ENCODE measurements at places on chromosomes 4 and X.

GRCh38 chr4:153651587-153651986, 32.5 kb upstream of the TLR2 start:
- no peak for DNase-seq

GRCh38 chrX:129650821-129651510, 3.8 kb downstream of the APLN start:
- DNase-seq: no peak

- no peak for DNase-seq
Observed at GRCh38 chrX:69021141-69021960, 143.9 kb downstream of the PJA1 start.

GRCh38 chr4:84419201-84419600, 79.9 kb downstream of the NKX6-1 start:
- no peak for DNase-seq

DNA sequence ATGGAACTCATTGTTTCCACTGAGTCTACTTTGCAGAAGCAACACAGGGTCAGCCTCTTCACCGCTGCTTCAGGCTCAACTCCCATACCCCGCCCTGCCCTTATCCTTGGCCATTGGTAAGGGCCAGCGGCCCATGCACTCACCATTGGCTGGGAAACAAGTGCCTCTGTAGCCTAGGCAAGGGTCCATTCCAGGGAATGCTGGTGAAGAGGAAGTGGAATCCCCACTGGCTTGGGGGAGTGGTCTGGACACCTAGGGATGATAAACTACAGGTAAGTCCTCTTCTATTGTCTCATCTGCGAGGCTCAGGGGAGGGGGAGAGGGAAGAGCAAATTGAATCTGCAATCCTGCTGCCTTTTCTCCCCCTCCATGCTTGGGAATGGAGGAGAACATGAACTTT, 153.1 kb downstream of the SH3BGRL start:
- no peak for DNase-seq

GRCh38 chr4:137558951-137559350, 26.7 kb upstream of the PCDH18 start:
- no peak for DNase-seq

DNA sequence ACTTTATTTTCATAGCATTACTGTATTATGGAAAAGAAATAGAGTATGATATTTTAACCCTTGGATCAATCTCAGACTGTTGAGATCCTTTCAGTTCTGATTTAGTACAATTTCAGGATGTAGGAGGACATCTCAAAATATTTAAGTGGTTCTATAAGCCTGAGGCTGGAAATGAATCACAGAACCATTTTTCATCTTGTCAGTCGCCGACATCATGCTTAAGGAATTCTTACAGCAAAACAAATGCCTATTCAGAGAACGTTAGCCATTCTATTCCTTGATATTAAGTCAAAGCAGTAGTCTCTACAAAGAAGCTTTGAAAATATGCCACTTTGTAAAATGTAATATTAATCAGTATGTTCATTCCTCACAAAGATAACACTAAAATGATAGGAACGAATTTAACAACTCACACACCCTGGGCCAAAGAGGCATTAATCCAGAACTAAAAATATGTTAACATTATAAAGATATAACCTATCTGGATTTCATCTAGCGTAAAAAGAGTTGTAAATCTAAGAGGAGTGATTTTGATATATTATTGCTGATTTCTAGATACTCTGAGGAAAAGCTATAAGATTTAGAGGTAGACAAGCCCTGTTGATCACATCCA, 152.0 kb downstream of the GASK1B start:
- no peak for DNase-seq

GRCh38 chr4:75207902-75208301, 275.0 kb downstream of the PARM1 start:
- DNase-seq: no peak

- DNase-seq: no peak
Observed at GRCh38 chrX:769796-770195, 139.2 kb downstream of the SHOX start.

DNA sequence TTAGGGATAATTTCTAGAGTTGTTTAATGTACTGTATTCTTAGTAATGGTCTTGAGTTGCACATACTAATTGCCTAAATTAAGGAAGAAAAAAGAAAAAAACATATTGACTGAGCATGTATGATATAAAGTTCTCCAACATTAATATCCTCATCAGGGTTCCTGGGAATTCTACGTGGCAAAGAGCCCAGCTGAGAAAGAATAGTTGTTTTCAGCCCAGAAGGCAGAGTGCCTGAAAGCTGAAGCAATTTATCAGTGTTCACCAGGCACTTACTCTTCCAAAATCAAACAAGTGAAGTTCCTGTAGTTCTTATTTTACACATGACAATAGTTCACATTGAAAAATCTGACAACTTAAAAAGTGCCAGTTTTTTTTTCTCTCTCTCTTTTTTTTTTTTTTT, 27.7 kb downstream of the YIPF7 start:
- no peak for DNase-seq

GRCh38 chr4:113582737-113583136, 178.8 kb downstream of the CAMK2D start:
- no peak for DNase-seq

GRCh38 chr4:72843466-72843865, 226.1 kb downstream of the COX18 start:
- DNase-seq: no peak

DNA sequence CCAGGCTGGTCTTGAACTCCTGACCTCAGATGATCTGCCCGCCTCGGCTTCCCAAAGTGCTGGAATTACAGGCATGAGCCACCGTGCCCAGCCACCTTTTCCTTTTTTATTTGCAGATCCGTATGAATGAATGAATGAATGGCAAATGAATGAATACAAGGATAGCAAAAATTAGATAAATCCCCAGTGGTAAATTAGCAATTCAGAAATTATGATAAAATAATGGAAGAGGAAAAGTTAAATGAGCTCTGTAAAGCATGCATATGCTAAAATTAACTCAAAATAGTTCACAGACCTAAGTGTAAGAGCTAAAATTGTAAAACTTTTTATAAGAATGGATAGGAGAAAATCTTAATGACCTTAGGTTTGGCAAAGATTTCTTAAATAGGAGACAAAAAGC, 49.8 kb downstream of the SH3KBP1 start:
- DNase-seq: no peak

DNA sequence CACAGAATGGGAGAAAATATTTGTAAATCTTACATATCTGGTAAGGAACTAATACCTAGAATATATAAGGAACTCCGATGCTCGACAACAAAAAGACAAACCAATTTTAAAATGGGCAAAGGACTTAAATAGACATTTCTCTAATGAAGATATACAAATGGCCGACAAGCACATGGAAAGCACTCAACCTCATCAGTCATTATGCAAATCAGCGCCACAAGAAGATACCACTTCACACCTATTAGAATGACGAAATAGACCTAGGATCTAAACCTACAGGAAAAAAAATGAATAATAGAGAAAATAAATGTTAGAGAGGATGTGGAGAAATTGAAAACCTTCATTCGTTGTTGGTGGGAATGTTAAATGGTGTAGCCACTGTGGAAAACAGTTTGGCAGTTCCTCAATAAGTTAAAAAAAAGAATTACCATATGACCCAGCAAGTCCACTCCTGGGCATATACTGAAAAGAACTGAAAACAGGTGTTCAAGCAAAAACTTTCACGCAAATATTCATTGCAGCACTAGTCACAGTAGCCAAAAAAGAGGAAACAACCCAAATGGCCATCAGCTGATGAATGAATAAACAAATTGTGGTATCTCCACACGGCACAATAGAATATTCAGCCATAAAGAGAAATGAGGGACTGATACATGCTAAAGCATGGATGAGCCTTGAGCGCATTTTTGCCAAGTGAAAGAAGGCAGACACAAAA, 57.3 kb upstream of the WDR19 start:
- no peak for DNase-seq

- no peak for DNase-seq
Observed at GRCh38 chr4:61201961-61202637, 2.0 kb downstream of the ADGRL3 start.

- DNase-seq: no peak
Observed at GRCh38 chr4:181538431-181538830, 704.8 kb upstream of the TENM3 start.

- no peak for DNase-seq
Observed at GRCh38 chrX:56313308-56313707, 81.2 kb downstream of the KLF8 start.

DNA sequence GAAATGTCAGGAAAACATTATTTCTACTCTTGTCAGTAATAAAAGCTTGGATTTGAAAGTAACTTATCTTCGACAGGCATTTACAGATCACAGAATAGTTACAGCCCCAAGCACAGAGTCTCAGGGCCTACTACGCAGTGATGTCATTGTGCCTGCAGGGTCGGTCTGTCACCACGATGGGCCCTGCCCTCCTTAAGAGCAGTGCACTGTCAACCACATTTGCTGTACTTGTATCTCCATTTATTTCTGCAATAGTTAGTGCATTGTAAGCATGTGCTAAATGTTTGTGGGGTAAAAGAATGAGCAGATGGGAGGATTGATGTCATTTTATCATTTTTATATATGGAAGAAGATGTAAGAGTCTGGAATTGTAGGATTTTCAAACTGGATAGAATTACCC, 13.6 kb upstream of the CCKAR start:
- DNase-seq: no peak

DNA sequence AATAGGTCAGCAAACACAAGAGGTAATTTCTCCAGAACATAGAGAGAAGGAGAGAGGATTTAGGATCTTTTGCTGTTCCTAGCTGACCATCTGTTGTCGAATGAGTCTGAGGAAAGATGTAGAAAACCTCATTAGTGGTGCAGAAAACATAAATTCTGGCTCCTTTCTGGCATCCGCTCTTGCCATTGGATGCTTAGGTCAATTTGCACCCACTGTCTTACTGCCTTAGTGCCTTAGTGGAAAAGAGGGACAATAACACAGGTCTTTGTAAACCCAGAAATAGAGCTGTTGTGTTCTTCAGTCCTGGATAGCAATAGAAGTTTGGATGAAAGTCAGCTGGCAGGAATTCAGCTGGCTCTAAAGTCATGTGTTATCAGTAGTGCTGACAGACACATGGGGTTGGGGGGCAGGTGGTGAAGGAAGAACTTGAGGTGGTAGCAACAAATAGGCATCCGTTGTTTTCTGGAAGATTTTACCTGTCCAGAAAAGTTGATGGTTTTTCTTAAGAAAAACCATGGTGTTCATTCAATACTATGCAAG, 78.2 kb downstream of the GLRA2 start:
- no peak for DNase-seq

GRCh38 chr4:4853921-4854648, 5.4 kb upstream of the MSX1 start:
- no peak for DNase-seq

- no peak for DNase-seq
Observed at GRCh38 chr4:101411926-101412325, 64.6 kb upstream of the PPP3CA start.

DNA sequence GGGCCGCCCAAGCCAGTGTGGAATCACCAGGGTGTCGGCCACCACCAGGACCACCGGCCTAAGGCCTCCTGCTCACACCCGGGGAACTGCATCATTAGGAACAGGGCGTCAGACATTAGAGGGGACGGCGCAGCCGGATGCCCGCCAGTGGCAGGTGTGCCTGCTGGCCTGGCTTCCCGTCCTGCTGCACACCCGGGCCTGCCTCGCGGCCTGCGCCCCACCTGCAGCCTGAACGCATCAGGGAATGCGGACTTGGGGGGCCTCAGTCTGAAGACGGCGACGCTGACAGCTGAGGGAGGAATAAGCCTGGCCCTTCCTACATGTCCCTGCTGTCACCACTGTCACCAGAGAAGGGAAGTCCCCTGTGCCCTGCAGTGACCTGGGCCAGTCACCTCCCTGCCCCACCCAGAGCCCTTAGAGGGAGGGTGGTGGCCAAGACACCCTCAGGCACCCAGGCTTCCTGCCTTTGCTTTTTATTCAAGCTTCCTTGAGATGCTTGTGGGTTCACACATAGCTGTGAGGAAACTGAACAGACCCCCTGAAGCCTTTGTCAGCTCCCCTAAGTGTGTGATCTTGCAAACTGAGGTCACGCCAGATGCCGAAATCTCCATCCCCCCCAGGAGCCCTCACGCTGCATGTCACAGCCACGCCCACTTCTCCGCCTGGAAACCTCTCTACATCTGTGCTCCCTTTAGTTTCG, 3.2 kb downstream of the DGKQ start:
- no peak for DNase-seq

GRCh38 chr4:22413471-22413870, 102.4 kb downstream of the ADGRA3 start:
- DNase-seq: no peak

DNA sequence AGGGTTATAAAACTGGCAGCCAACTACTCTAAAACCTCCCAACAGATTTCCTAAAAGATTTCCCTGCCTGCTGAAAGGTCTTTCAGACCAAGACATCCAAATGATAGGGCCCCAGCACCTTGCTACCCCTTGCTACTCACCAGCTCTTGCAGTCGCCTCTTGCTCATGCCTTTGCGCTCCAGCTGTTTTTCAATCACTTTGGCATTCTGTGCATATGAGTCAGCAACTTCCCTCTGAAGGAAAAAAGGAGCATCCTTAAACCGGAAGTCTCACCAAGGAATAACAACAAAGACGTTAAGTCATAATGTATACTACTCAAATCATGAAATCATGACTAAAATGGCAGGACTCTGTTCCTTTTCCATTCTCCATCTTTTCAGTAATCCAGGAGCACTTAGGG, 24.0 kb downstream of the STEEP1 start:
- no peak for DNase-seq

- DNase-seq: no peak
Observed at GRCh38 chrX:16559206-16559619, 90.7 kb upstream of the S100G start.

DNA sequence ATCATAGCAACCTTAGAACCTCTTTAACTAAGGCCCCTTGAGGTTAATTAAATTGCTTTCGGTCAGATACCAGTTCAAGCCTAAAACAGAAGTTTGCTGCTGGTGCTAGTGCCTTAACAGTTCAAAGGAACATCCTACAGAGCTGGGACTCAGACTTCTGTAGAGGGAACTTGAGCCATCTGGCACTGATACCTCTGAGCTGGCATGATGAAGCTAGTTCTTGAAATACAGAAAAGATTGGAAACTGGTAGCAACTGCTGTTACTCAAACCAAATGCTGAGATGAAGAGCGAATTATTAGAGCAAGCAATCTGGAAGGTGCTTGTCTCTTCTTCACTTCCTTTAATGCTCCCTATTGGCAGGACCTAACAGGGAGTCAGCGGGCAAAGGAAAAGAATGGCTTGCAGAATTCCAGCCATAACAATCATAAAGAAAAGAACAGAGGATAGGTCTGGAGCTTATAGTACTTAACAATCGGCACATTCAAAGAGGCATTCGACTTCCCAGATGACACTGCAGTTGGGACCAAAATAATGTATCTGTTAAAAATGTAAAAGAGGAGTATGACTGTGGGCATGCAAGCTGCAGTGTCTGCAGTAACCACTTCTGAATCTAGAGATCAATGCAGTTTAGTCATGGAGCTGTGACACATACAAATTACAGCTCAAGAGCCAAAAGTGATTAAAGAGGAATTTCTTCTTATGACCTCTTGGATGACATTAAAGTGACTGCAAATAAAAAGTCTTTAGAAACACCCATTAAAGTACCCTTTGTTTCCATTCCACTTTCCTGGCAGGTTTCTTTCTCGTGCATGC, 298.9 kb downstream of the PDGFC start:
- DNase-seq: no peak

Data from NCI-H187 (cell line).